Thyroid gland (tissue), 4 donors: ENCODE measurements at places on chromosomes 7 and 10. TPM values are rescaled to one million over a fixed set of nuclear protein-coding genes. Genes with fewer than 3 reads are reported as not detected.

Gene ACTR1A
- total RNA-seq = 104 TPM

DNA sequence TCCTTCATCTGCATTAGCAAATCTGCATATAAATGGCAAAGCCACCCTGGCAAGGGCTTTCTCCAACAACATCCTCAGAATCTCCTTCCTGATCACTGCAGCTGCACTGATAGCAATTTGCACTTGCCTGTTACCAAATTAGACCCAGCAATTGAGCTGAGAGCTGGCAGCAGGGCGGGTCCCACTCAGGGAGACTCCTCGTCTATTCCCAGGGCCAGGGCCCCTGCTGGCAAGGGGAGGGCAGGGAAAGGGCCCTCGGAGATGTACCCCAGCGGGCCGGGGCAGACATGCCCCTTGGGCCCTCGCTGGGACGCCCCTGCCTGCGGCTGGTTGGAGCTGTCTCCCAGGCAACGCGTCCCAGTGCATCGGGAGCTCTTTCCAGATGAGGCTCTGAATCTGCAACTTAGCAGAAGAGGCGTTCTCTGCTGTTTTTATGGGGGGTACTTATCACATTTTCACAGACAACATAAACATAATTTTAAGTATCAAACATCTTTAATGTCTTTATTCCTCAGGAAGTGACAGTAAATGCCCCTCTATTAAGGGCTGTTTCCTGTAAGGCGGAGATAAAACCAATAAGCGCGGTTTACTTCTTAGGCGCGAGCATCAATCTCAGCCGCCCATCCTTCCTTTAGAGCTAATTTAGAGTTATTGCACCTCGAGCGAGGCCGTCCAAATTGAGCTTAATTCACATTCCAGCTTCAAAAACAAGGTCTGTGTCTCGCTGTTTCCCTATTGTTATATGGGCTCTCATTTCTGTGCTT is 249.0 kb upstream of the PPP2R2D start:
- DNase-seq = no peak

- no peak for DNase-seq
Measured at GRCh38 chr10:76301950-76302349, 870.5 kb downstream of the LRMDA start.

DNA sequence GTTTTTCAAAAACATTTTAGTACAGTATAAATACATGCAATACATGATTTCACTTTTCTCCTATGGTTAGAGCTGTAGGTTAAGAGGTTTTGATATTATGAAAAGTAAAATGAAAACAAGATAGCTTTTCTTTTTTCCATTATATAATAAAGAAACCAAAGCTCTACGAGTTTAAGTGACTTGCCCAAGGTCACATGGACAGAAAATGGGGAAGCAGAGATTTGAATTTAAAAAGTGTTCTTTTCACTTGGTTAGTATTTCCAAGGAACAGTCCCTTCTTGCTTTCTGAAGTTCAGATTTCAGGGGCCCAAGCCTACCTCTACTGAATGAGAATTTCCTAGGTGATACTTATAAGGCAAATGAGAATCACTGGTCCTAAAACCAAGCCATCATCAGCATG is 13.2 kb upstream of the MAP3K8 start:
- no peak for DNase-seq

DNA sequence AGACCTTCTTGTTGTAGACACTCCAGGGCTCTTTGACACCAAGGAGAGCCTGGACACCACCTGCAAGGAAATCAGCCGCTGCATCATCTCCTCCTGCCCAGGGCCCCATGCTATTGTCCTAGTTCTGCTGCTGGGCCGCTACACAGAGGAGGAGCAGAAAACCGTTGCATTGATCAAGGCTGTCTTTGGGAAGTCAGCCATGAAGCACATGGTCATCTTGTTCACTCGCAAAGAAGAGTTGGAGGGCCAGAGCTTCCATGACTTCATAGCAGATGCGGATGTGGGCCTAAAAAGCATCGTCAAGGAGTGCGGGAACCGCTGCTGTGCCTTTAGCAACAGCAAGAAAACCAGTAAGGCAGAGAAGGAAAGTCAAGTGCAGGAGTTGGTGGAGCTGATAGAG is 5.5 kb downstream of the GIMAP7 start:
- no peak for DNase-seq

Gene NPSR1
- not detected for total RNA-seq

Gene TAS2R16
- not detected for total RNA-seq

Gene DNMBP
- total RNA-seq = 17.4 TPM

DNA sequence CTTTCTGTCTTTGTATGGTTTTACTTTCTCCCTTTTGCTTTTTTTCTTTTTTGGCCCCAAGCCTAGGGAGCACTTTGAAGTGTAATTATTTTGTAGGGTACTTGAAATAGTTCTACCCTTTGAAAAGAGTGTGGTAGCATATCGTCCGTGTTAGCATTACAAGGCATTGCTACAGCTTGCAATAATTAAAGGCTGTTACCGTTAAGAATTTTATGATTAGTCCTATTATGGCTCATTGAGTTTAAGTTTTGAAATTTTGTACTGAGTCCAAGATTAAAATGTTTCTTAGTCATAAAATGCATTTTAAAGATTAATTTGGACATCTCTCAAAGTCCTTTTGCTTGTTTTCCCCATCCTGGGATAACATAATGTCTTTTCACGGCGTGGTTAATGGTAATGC is 490.0 kb upstream of the LRRN3 start:
- DNase-seq = no peak

DNA sequence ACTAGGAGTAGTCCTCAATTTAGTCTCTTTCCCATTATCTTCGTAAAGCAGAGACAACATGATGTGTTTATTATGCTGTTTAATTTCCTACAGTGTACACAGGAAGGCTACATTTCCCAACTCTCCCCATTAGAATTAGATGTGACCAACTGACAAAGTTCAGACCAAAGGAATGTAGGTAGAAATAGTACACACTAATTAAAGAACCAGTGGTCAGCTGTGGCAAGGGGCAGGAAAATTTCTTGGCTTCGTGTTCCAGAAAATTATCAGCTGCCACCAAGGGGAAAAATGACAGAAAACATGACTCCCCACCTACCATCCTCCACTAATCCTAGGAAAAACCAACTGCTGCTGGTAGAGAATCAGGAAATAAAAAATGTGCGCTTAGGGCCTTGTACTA is 125.6 kb downstream of the PPP1R3A start:
- no peak for DNase-seq

Gene CHAT
- total RNA-seq = not detected

DNA sequence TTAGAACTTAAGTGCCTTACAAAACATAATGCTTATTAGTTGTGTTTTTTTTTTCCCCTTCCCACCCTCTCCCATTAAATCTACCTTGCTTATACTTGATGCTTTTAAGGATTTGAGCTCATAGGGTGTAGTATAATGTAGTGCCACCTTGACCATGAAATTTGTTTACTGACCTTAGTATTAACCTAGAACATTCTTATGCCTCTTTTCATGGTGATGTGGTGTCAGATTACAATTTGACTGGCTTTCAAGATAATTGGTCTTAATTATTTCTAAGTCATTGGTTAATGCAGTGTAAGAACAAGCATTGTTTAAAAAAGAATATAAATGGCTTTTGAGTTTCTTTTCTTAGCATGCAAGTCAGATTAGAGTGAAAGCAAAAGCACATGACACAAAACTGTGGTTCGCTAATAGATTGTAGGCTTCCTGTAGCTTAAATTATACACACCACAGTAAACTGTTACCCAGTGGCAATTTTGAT is 61.8 kb downstream of the ADD3 start:
- no peak for DNase-seq

GRCh38 chr7:115153176-115153575 is 231.3 kb downstream of the MDFIC start:
- no peak for DNase-seq

Gene HMX2
- not detected for total RNA-seq

DNA sequence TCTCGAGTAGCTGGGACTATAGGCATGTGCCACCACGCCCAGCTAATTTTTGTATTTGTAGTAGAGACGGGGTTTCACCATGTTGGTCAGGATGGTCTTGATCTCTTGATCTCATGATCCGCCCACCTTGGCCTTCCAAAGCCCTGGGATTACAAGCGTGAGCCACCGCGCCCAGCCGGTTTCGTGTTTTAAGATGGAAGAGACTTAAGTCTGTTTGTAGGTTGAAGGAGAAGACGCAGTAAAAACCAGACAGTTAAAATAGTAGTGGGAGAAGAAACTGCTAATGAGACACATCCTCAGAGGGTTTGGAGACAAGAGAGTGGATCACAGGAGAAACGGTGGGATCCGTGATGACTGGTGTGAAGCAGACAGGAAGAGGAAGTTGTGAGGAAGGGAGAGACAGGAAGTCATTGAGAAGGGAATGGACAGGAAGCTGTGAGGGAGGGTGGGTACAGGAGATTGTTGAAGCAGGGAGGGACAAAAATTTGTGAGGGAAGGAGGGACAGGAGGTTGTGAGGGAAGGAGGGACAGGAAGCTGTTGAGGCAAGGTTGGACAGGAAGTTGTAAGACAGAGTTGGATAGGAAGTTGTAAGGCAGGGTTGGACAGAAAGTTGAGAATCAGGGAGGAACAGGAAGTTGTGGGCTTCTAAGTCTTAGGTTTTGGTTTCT is 115.5 kb downstream of the WDFY4 start:
- DNase-seq = no peak

- no peak for DNase-seq
Measured at GRCh38 chr10:9097991-9098306, 1043.5 kb downstream of the GATA3 start.
